ENCODE measurements at places on chromosomes 5 and 9. TPM values are rescaled to one million over a fixed set of nuclear protein-coding genes. Genes with fewer than 3 reads are reported as not detected.

The GTF2H2C gene
- total RNA-seq = 39.3 TPM

The KYAT1 gene
- 13.0 TPM for total RNA-seq

The LVRN gene
- total RNA-seq = 0.49 TPM

The PCDH12 gene
- 7.4 TPM for total RNA-seq

The GABRA6 gene
- total RNA-seq = not detected

The SOHLH1 gene
- total RNA-seq = not detected

The FOXD4L5 gene
- 0.21 TPM for total RNA-seq

The MAP1B gene
- 128 TPM for total RNA-seq

The POLR3G gene
- total RNA-seq = 2.1 TPM

The CDKN2B gene
- 6.1 TPM for total RNA-seq

The FAM153A gene
- total RNA-seq = 35.5 TPM

The FBP1 gene
- total RNA-seq = 231 TPM

The FOXD4L6 gene
- not detected for total RNA-seq

DNA sequence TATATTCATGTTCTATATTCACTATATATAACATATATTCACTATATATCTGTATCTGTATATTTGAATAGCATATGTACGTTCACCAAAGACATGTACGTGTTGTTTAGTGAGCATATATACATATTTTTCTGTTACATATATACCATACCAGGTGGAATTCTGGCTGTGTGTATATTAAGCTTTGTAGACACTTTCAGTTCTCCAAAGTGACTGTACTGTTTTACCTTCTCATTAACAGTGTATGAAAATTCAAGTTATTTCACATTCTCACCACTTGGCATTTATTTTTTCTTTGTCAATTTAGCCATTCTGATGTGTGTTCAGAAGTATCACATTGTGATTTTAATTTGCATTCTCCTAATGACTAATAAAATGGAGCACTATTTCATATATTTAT lies 52.2 kb downstream of the DROSHA start:
- no peak for DNase-seq

DNA sequence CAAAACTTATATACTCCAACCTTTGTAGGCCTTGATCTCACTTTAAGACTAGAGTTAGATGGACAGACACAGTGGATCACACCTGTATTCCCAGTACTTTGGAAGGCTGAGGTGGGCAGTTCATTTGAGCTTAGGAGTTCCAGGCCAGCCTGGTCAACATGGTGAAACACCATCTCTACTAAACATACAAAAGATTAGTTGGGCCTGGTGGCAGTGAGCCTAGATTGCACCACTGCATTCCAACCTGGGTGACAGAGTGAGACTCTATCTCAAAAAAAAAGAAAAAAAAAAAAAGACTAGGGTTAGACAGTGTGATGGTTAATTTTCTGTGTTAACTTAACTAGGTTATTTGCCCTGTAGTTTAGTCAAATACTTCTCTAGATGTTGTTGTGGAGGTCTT lies 74.1 kb downstream of the CFAP95 start:
- no peak for DNase-seq

- no peak for DNase-seq
Measured at GRCh38 chr9:81597419-81598122, 91.8 kb downstream of the TLE1 start.

DNA sequence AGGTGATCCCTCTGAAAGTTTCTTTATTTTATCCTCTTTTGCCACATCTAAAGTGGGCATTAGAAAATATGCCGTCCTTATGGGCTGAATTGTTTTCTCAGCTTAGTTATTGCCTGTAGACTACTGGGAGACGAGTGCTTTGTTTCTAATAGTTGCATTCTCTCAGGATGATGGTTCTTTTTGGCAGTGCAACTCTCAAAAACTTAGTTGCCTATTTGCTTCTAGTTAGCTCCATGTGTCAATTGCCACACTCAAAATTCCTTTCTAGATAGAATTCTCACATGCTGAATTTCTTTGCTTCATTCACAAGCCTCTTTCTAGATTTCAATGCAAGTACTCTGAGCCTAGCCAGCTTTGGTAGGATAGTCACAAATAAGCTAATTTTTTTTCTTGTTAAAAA lies 155.5 kb downstream of the FGF10 start:
- DNase-seq = no peak

GRCh38 chr9:128163027-128163515 lies 3.0 kb downstream of the BBLN start:
- DNase-seq = no peak

- DNase-seq = no peak
Measured at GRCh38 chr9:38243993-38244392, 148.5 kb upstream of the ALDH1B1 start.

- DNase-seq = no peak
Measured at GRCh38 chr9:19649336-19650041, 139.3 kb downstream of the SLC24A2 start.

GRCh38 chr5:98173334-98173733 lies 600.1 kb upstream of the RGMB start:
- DNase-seq = no peak

GRCh38 chr5:126360467-126360866 lies 62.7 kb upstream of the GRAMD2B start:
- no peak for DNase-seq

- DNase-seq = no peak
Measured at GRCh38 chr9:89048616-89049015, 57.3 kb downstream of the S1PR3 start.

- DNase-seq = no peak
Measured at GRCh38 chr9:9142001-9142400, 1342.4 kb upstream of the DMAC1 start.

GRCh38 chr5:171483551-171484135 lies 64.2 kb downstream of the FGF18 start:
- DNase-seq = peak; percentile 65

- no peak for DNase-seq
Measured at GRCh38 chr5:122499585-122499984, 187.5 kb downstream of the SNCAIP start.

DNA sequence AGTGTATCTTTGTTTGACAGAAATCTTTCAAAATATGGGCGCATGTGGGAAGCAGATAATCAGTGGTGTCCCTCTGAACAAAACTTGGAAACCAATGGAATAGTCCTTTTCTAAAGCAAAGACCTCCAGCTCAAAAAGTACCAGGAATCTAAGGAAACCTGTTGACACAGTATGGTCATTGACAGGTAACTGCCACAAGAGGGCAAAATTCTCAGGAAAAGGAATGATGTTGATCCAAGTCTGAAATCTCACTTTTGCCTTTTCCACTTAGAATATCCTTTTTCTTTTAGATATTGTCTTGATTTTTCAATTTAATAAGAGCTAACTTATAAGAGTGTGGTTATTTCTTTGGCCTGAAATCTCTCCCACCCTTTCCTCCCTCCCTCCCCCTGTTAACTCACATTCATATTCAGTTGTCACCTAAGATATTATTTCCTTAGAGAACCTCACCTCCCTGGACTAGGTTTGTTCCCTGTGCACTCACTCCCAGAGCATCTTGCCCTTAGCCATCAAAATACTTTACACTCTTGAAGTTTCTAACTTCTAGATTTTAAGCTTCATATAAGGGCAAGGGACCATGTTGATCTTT lies 59.0 kb upstream of the BARX1 start:
- no peak for DNase-seq

GRCh38 chr9:100856238-100856637 lies 172.3 kb upstream of the PLPPR1 start:
- no peak for DNase-seq

DNA sequence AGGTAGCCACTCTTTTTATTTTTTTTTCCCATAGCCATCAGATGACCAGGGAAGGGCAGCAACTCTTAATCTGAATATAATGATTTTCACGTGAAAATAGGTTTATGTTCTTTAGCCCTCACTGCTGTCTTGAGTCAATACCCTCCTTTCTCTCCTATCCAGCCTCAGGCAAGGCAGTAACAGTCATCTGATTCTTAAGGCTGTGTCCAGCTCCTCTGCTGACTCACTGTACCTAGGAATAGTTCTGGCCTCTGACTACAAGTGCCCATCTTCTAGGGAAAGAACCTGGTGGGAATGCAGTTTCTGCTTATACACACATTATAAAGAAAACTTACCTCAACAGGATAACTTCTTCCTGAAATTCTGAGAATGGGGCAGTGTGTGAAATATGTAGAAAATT lies 30.7 kb downstream of the DHX29 start:
- DNase-seq = no peak

- DNase-seq = no peak
Measured at GRCh38 chr9:4225291-4226028, 74.4 kb downstream of the GLIS3 start.

GRCh38 chr5:57033103-57033502 lies 81.2 kb upstream of the MIER3 start:
- DNase-seq = peak; percentile 58

- peak; percentile 60 for DNase-seq
Measured at GRCh38 chr9:34430843-34431437, 27.4 kb downstream of the FAM219A start.

DNA sequence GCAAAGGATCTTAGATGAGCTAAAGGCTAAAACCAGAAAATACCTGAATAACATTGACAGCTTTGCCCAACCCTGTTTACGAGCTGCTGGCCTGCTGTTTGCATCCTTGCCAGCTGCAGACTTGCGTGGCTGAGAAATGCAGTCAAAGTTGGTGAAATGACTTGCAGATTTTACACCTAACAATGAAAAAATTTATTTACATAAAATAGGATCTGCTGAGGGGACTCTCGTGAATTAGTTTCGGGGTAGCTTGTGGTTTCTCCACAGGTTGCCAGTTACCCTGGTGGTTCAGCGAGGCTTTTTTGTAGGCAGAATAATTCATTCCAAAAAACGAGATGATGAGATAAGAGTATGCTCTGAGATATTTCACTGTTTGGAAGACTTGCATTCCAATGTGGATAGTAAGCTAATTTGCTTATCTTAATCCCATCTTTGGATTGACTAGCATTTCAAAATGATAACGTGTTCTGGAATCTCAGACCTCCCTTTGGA lies 65.7 kb upstream of the FANCC start:
- DNase-seq = no peak

DNA sequence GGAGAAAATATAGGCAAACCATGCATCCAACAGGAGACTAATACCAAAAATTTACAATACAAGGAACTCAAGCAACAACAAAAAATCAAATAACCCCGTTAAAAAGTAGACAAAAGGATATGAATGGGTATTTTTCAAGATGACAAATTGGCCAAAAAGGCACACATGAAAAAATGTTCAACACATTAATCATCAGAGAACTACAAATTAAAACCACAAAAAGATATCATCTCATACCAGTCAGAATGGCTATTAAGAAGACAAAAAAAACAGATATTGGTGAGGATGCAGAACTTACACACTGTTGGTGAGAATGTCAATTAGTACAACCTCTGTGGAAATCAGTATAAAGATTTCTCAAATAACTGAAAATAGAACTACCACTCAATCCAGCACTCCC lies 35.0 kb downstream of the TEX10 start:
- DNase-seq = no peak

DNA sequence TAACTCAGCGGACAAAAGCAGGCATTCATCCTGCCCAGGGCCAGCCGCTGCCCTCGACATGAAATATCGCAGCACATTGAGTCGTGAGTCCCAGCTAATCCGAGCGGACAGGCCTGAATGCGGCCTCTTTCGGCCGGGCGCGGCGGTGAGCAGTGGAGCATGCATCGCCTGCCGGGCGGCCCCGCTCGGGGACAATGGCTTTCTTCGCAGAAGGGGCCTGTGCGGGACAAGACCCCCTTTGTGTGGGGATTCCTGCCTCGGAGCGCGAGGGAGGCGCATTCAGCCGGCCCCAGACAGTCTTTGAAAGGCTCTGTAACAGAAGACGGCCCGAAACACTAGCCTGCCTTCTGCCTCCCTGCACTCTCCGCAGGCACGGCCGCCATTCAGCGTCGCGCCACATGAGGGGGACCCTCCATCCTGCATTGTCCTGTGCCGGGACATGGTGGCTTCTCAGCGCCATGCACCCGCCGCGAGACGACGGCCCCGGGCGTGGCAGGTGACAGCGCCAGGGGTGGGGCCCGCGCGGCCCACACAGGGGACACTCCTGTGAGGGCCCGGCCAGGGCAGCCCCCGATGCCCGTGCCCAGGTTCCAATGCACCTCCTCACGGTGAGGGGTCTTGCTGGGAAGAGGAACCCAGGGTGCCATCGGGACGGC lies 52.0 kb downstream of the EXD3 start:
- no peak for DNase-seq

- no peak for DNase-seq
Measured at GRCh38 chr9:77375956-77376532, 198.7 kb downstream of the VPS13A start.

DNA sequence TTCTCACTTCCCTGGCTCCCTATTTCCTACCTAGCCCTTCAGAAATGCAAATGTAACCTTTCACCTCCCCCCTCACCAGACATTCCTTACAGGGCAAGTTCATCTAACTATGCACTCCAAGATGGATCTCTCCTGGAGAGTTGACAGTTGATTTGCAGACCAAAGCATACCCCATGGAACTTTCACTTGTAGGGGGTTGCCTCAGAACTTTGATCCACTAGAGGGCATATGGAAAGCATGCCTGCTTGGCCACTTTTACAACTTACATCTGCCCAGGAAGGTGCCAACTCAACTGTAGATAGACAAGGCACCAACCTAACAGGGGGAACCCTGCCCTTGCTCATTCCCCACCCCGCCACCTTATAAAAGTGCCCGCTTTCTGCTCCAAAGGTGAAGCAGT lies 187.8 kb downstream of the NXNL2 start:
- no peak for DNase-seq

- no peak for DNase-seq
Measured at GRCh38 chr9:98942906-98943681, 613 bp upstream of the COL15A1 start.

DNA sequence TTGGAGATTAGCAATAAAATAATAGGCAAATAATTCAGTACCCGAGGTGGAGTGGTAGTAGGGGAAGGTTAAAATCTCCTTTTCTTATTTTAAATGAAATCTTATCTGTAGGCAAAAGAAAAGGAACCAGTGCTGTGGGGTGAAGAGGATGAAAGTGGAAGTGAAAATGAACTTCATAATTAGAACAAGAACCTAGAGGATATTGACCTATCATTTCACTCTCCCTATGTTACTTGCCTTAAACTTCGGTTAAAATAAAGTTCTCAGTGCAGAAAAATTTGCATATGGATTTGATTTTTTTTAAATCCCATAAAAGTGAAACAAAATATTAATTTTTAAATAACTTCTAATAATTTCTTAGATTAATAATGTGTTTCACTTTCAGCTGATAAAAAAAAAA lies 1094.9 kb upstream of the C9orf72 start:
- DNase-seq = no peak

DNA sequence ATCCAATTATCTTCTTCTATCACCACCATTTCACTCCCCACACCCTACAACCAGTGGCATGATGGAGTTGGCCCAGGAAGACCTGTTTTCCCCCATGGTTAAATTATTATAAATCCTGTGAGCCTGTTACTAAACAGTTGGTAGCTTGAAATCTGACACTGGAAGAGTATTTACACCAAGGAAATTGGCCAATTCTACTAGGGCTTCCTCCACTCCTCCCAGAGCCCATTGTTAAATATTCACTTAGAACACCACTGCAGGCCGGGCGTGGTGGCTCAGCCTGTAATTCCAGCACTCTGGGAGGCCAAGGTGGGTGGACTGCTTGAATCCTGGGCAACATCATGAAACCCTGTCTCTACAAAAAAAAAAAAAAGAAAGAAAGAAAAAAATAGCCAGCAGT lies 32.4 kb upstream of the CKS2 start:
- DNase-seq = no peak

GRCh38 chr9:88342246-88342645 lies 46.0 kb upstream of the SPIN1 start:
- DNase-seq = no peak

Data from ureter (tissue), 1 donor.